ENCODE measurements at places on chromosomes 2 and 18.
A peak's percentile ranks its signal among the peaks of the same experiment; 100 is the strongest.

- DNase-seq, result no peak
These were observed 72.5 kb downstream of the NFATC1 start for GRCh38 chr18:79468119-79468789.

- no peak for DNase-seq
These were observed 40.1 kb downstream of the FBXO48 start for GRCh38 chr2:68426848-68427579.

- DNase-seq, result no peak
These were observed 127.9 kb downstream of the EVA1A start for GRCh38 chr2:75432761-75433361.

GRCh38 chr2:135043345-135043744 lies 3.9 kb downstream of the MAP3K19 start:
- DNase-seq, result peak; percentile 52

DNA sequence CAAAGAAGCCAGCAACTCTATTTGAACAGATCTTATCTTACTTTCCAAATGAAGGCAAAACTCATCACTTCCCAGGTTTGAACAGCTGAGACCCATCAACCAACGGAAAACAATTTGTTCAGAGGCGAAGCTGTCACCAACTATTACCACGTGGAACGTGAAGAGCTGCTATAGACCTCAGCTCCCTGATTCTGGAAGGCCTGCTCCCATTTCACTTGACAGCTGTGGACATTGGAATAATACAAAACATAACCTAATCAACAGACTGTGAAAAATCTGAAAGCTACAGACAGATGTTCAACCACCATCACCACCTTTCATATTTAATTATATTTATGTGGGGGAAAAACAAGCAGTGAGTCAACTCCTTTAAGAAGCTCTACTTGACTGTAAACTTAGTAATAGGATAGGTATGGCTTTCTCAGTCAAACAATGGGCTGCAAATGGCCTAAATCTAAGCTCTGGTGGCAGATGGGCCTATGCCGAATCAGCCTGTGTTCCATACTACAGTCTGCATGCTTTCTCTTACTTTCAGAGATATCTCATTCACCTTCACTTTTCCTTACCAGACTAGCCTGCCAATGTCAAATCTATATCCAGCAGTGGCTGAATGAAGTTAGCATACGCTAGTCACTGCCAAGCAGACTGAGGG lies 896.4 kb downstream of the TDRD15 start:
- DNase-seq, result no peak

- peak; percentile 86 for DNase-seq
These were observed at the start of gene ITGA6 for GRCh38 chr2:172427256-172427989. TSS of gene ITGA6 (plus strand) at chr2:172427586.

DNA sequence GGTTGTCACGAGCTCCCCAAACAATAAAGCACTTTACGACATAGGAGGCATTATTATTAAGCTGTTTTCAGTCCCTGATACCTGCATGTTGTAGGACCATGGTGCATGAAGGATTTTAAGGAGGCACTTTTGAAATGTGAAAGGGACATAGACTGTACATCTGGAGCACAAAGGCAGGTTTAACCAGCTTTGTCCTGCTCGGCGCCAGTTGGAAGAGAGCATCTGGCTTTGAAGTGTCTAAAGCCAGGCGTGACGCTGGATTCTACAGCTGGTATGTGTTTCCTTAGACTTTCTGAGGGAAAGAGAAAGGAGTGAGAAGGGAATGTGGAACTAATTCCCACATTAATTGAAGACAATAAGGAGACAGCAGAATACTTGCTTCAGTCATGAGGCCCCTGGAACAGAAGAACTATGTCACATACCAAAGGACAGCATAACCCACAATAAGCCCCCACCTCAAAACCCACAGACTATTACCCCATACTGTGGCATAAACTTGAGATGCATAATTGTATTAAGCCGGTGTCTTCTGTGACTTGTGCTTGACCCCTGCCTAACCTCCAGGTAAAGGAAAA lies 381.0 kb upstream of the MEX3C start:
- DNase-seq, result no peak

DNA sequence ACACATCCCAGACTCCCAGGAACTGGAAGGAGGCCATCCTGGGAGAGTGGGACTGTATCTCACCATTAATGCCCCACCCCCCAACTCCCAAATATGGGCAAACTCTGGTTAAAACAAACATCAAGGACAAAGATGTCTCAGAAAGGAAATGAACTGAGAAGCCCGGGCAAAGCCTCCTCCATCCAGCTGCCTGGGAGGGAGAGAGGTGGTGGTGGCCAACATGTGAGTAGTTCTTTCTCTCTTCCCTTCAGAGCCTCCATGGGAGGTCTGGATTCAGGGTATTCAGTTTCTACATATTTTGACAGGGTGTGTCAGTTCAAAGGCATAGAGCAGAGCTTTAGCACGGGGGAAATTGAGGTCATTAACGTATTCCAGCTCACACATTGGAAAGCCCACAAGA lies 57.5 kb downstream of the CXCR4 start:
- DNase-seq, result no peak

DNA sequence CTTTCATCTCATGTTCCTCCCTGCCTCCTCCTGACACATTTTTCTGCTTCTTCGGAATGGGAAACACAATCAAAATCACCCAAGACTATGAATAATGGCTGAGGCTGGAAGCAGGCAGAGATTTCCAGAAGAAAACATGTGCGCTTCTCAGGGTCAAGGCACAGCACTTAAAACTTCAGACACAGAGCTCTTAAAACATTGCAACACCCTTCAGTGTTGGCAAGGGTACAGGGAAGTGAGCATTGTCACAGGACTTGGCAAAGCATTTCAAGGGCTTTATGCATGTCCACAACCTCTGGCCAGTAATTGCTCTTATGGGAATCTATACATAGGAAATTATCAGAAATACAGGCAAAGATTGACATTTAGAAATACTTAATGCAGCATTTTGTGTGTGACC lies 477.6 kb upstream of the KLHL29 start:
- DNase-seq, result no peak

- DNase-seq, result no peak
These were observed 13.0 kb downstream of the SH3BP4 start for GRCh38 chr2:234964631-234965461.

DNA sequence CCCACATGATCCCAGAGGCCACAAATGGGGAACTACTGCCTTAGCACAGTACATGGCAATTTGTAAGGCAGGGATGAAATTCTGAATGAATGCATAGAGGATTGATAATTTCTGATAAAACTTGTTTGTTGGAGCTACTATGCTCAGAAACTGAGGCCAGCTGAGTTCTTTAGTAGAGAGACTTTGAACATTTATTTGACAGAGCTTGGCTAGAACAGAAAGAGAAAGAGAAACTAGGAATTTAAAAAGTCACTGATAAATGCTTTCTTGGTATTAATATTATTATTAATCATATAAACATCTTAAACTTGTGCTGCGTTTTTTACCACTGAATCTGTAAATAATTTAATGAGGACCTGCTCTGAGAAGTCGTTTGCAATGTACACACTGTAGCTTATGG lies 923.7 kb upstream of the CNTNAP5 start:
- DNase-seq, result no peak

DNA sequence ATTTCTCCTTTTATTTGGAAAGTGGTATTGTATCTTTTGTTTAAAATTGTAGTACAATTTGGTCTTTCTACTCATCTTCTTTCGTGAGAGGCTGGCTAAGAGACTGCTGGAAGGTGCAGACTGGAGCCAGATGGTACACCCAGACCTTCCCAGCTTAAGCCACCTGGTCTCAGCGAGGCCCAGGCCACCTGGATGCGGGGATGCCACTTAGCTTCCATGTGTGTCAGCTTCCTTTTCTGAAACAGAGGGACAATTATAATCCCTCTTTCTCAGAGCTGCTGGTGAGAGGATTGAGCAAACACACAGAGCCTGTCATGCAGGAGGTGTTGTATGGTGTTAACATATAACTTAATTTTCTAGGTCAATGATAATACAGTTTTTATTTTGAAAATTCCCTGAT lies 17.4 kb downstream of the FARP2 start:
- DNase-seq, result no peak

DNA sequence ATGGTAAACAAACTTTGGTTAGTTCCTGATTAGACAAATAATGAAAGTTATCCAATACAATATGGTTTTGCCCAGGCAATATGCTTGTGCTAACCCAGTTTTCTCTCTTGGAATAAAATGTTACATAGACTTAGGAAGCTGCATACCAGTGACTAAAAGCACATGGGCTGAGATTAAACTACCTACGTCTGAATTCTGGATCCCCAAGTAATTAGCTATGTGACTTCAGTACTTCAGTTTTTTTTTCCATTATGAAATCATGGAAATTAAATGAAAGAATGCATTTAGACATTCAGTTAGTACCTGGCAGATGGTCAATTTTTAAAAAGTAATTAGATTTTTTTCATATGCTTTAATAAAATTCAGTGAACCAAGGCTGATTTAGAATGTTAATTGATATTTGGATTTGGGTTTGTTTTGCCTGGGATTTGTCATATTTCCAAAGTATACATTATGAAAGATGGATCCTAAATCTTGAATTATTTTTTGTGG lies 213.9 kb downstream of the PTH2R start:
- no peak for DNase-seq

DNA sequence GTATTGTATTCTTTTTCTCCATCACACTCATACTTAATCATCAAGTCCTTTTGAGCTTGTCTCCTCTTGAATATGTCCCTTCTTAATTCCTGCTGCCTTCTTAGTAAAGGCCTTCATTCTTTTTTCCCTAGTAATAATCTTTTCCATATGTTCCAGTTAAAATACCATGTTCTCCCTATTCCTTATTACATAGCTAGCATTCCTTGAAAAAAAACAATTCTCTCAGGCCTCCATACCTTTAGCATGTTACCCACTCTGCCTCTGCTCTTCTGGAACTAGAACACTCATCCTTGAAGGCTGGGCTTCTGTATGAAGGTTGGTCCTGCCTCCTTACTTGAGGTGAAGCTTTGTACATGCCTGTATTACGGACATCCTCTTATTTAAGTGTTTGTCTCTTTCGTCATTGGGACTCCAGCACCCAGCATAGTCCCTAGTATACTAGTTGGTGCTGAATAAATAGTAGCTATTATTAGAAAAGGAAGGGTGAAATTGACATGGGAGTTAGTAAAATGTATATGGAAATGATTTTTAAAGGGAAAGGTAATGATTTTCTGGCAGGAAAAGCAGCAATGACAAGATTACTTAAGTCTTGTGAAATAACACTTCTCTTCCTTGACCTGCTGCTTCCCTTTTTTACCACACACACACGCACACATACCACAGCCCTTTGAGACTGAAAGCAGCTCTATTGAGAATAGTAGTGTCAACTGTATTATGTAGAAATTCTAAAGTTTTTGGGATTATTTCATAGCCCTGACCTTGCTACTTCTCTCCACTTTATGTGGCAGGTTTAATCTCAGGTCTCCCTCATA lies 45.6 kb downstream of the REL start:
- no peak for DNase-seq

GRCh38 chr2:91748902-91749301 lies 3057.4 kb downstream of the RPIA start:
- DNase-seq, result no peak

DNA sequence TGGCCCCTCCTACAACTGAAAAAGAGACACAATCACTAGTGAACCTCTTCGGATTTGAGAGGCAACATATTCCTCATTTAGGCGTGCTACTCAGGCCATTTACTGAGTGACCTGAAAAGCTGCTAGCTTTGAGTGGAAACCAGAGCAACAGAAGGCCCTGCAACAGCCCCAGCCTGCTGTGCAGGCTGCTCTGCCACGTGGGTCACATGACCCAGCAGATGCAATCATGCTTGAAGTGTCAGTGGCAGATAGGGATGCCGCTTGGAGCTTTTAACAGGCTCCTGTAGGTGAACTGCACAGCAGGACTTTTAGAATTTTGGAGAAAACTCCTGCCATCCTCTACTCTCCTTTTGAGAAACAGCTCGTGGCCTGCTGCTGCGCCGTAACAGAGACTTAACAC lies 578.6 kb upstream of the RAB6C start:
- DNase-seq, result no peak

DNA sequence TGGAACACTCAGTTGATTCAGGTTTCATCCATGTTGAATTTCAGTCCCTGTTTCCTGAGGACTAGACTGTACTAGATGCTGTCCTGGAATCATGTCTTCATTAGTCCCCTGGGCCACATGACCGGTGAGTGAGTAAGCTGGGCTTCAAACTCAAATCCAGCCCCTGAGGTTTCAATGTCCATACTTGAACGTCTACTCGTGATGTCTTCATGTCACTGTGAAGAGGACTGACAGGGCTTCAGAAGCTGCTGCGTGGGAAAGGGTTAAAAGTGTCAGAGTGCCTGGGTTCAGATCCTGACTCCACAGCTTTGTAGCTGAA lies 101.2 kb downstream of the CDK15 start:
- DNase-seq, result no peak

DNA sequence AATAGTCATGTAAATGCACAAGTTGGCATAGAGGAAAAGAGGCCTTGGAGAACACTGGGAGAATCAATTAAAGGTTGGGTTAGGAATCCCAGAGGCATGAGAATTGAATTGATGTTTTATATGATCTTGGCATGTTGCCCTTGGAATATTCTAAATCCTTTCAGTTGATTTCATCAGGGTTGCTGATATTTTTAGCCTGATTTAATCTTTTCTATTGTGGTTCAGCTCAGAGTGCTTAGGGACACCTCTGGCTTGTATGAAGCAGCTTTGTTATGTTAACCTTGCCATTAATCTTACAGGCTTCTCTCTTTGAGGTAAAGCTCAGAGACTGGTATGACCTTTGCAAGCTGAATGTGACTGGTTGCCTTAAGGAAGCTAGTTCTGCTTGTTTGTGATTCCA lies 64.4 kb upstream of the LYPD6B start:
- DNase-seq, result no peak

- no peak for DNase-seq
These were observed 31.3 kb downstream of the HS1BP3 start for GRCh38 chr2:20619624-20620024.

DNA sequence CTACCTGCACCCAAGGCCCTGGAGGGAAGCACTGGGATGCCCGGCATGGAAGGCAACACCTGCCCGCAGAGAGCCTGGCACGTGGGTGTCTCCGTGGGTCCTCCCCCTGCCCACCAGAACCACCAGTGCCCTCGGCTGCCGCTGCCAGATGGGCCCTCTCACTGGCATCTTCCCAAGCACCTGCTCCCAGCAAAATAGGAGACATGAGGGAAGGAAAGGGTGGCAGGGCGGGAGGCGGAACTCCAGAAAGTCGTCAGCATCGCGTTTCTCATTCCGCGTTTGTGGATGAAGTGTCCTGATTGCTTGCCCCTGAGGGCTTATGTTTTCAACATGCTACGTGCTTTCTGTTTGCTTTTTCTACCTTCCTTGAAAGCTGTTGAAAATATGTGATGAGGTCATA lies 8.8 kb upstream of the SNTG2 start:
- DNase-seq, result no peak

DNA sequence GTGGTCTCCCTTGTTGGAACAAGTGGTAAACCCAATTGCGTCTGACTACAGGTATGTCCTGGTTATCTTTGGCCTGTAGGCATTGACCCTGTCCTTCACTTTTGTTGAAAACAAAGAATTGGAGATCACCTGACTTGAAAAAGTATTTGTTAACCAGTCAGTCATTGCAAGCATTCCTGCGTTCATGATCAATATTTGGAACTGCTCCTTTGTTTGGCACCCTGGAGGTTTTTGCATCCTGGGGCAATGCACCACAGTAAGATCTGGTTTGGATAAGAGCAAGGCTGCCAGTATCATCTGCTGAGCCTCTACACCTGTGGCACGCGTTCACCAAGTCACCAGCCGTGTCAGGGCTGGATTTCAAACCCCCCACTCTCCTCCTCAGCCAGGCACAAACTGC lies 115.7 kb downstream of the DNAH6 start:
- DNase-seq, result no peak

GRCh38 chr18:57859314-57859713 lies 56.2 kb upstream of the ATP8B1 start:
- no peak for DNase-seq
